ENCODE measurements at places on chromosomes 11 and 22.

GRCh38 chr11:8732748-8733241 lies 50.2 kb downstream of the RPL27A start:
- peak; percentile 64 for DNase-seq

- DNase-seq, result no peak
Observed at GRCh38 chr22:36536717-36537116, 7.8 kb upstream of the EIF3D start.

DNA sequence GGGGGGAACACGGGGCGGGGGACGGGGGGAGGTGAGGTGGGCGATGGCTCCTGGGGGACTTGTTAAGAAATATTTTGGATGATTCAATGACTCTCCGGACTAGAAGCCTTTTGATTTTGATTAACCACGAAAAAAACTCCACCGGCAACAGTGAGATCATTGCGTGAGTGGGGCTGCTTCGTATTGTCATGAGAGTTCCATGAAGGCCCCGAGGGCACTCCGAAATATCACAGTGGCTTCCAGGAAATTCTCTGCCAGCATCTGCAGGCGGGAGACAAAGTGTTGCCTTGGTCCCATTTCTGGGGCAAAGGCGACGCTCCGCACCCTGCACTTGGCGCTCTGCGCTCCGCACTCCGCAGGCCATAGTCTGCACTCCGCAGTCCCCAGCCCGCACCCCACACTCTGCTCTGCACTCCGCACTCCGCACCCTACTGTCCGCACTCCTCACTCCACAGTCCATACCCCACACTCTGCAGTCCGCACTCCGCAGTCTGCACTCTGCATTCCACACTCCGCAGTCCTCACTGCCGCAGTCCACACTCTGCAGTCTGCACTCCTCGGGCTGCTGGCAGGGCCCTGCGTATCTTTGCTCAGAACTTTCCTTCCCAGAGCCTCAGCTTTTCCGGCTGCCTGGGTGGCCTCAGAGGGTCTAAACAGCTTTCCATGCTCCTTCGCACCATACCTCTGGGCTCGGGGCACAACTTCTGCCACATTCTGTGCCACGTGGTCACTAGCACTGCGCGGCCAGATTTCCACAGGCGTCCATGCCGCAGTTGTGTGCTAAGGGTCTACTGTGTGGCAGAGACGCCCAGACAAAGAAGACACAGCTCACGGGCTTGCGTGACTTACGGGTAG lies 61.1 kb downstream of the LINC01488 start:
- DNase-seq, result no peak

DNA sequence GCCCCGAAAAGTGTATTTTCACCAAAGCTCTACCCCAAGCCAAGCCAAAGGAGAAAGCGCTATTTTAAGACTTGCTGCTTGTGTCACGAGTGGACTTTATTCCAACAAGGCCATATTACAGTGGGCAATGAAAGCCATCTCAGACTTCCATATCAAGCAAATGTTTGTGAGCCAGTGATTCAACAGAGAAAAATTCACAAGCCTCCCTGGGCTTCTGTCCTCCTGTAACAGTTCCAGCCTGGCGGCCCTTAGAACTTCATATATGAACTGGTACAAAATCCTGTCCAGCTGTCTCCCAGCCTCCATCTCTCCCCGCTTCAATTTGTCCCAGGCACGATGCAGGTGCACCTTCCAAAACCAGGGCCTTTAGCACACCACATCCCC lies 11.2 kb downstream of the LARGE1 start:
- DNase-seq, result no peak

DNA sequence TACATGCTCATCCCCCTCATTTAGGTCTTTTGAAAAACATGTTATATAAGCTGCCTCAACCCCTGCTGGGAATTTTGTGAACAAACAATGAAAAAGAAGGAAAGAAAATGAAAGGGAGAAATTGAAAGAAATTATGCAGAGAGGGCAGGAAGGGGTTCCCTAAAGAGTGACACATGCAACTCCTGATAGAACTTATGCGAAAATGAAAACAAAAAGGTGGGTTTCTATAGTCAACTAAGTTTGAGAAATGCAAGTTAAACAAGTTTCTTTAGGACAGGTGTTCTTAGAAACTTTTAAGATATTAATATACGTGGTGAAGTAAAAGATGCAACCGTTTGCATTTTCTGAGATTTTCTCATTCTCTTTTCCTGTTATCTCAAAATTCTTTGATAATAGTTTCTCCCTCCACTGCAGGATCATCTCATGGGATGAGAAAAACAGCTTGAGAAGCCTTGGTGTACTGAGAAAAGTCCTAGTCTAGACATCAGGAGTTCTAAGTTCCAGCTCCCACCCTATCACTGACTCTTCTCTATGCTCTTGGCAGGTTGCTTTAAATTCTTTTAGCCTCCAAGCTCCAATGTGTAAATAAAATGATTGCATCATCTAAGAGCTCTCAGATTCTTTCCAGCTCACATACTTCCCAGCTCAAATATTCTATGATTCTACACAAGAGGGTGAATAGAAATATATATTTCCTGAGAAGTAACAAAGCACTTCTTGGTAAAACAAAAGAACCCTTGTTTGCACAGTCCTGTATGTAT lies 109.2 kb downstream of the FAM76B start:
- no peak for DNase-seq

- DNase-seq, result no peak
Observed at GRCh38 chr11:127789927-127790326, 789.4 kb upstream of the KIRREL3 start.

DNA sequence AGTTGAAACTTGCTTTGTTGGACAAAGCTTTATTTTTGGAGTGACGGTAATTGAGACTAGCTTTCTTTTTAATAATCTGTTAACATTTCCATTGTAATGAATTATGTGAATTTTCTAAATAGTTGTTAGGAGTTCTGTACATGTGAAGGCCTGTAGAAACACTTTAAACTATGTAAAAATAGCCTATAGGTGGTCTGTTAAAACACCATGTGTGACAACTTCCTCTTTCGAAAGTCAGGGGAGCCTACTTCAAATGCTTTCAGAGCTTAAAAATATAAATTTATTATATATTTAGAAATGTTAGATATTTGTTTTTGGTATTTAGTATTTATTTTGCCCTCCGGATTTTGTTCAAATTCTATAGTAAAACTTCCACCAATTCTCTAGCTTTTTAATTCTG lies 28.7 kb downstream of the DDIAS start:
- DNase-seq, result no peak

- no peak for DNase-seq
Observed at GRCh38 chr22:48975316-48975741, 852.3 kb downstream of the BRD1 start.

GRCh38 chr11:76368490-76368889 lies 12.4 kb downstream of the THAP12 start:
- no peak for DNase-seq

GRCh38 chr11:134032043-134032442 lies 36.8 kb upstream of the JAM3 start:
- no peak for DNase-seq

- no peak for DNase-seq
Observed at GRCh38 chr11:57434640-57435546, 8.0 kb upstream of the SLC43A3 start.

DNA sequence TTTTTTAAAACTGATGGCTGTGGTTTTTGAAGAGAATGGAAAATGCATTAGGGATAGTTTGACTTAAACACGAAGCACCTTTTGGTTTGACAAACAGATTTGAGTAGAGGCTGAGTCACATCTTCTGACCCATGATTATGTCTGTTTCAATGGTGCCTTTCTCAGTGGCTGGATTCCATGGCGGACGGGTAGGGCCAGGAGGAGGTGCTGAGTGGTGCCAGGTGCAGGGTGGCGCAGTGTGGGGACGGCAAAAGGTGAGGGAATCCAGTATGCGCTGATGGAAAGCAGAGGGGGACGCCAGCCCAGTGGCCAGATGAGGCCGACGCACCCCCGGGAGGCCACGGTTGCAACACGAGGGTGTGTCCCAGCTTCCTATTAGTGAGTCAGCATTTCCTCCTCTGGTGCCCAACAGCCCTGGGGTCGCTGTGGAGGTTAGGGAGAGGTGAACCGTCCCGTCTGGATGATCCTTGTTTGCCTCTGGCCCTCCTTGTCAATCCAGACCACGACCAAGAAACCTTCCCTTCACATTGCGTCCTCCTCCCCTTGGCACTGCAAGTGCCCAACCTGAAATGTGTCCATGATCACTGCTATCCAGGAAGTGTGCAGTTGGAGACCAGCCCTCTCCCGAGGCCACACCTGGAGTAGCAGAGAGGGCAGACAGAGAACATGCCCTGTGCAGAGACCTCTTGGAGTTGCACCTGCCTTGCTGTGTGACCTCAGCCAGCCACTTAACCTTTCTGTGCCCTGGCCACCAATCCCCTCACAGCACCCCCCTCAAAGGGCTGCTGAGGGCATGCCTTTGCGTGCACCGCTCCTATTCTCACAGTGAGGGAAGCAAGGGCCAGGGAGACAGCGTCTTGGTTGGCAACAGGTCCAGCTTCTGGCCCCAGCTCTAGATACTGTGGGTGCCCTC lies 32.5 kb upstream of the ATXN10 start:
- no peak for DNase-seq

DNA sequence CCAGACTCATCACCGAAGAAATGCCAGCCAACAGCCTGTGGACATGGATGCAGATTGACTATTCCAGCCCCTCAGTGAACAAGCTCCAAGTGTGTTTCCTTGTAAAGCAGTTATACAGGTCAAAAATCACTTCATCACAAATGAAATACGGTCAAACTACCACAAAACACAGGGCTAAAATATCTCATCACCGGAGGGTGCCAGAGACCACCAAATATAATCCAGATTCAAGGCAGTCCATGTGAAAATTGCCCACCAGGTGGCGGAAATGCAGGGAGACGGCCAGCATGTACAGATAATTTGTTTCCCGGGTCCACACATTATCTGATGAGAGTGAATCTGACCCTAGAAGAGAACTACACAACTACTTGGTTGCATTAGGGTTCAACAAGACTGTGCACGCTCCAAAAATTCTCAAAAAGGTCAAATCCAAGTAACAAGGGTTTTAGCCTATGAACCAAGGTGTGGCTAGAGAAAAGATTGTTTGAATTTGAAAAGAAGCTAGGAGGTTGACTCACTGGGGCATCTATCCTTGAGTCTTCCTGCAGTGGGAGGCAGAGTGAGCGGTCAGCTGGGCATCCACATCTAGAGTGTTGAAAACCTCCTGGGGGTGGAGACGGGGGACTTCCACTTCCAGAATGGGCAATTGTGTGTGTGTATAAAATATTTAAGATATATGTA lies 71.7 kb downstream of the IGLL5 start:
- DNase-seq, result peak; percentile 55

DNA sequence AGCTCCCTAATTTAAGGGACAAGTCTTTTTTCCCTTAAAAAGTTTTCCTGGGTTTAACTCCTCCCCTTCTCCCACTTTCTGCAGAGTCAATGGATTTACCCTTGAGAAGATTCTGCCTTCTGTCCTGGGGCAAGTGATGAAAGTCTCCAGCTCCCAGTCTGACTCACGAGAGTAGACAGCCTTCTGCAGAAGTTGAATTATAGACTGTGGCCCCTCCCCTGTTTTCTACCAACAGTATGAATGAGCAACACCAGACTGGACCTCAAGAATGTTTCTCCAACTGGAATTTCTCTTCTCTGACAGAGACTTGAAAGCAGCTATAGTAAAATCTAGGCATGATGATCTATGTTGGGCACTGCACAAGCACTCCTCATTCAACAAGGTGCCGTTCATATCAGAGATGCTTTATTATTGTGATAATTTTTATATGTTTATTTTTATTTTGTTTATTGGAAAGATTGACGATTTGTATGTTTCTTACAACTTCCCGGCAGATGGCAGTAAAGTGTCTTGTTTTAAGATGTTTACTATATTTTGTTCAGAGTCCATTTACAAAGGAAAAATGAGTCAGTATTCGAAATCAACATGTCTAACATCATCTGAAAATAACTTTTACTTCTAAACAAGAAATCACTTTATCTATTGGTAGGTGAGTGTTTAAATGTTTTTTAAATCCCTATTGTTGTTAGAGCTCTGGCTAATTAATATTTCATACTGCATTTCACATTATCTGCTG lies 56.6 kb downstream of the LMO2 start:
- DNase-seq, result no peak

DNA sequence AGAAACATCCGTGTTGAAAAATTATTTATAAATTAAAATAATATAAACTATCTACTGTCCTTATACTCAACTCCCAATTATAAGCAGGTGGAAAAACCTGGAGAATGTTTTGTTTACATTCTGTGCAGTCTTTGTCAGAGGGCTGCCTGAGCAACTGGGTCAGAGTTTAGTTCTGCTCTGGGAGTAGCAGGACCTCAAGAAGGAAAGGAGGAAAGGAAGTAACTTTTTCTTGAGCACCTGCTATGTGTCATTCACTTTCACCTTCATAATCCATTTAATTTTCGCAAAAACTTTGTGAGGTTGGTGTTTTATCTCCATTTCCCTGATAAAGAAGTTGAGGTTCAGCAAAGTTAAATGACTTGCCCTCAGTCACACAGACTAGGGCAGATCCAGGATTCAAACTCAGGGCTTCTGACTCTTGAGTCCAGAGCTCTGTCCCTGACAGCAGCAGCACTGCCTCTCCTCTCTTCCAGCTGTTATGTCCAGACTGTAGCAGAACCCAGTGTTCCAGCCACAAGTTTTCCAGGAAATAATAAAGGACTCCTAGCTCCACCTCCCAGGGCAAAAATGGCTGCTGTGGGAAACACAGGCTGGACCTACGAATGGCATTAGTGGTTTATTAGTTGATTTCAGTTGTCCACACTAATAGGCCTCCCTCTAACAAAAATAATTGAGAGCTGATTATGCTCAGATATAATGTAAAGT lies 6.4 kb downstream of the CD3E start:
- no peak for DNase-seq

- no peak for DNase-seq
Observed at GRCh38 chr11:5007561-5007960, 12.9 kb downstream of the OR51L1 start.

DNA sequence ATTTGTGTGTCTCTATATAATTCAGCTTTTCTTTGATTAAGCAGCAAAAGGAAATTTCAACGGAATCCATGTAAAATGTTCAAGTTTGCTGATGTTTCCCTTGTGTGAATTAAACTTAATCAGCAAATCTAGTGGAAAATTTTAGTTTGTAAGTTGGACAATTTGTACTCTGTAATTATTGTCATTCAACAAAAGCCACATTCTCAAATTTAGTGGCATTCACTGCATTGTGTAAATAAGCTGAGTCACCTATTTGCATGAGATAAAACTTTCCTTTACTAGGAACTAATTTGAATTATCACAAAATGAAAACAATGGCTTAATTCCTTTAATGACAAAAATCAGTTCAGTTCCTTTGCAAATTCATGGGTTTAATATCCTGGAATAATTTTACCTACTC lies 784.2 kb upstream of the CCDC179 start:
- DNase-seq, result no peak

DNA sequence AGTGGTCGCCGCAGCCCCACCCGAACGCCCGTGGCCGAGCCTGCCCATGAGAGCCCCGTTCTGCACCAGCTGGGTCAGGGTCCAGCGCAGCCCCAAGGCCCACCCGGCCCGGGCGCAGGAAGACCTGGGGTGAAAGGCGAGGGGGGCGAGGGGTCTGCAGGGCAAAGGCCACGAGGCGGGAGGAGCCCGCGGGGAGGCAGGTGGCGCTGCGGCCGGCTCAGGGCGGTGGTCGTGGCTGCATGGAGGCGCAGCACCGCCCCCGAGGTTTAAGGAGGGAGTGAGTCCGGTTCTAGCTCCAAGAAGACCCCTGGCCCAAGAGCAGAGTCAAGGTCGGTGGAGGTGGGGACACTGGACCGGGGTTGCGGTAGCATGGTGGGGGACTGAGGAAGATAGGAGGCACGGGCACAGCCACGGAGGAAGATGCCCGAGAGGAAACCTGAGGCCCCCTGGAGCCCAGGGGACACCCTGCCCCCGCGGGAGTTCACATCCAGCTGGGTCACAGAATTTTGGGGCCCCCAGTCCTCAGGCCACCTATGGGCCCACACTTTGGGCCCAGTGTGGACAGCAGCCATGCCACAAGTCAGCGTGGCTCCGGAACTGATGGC lies 514 bp upstream of the HDAC10 start:
- no peak for DNase-seq

Data from smooth muscle cell of the brain vasculature (primary cell).